ENCODE measurements at places on chromosomes 7 and 10.
A peak's percentile ranks its signal among the peaks of the same experiment; 100 is the strongest.

DNA sequence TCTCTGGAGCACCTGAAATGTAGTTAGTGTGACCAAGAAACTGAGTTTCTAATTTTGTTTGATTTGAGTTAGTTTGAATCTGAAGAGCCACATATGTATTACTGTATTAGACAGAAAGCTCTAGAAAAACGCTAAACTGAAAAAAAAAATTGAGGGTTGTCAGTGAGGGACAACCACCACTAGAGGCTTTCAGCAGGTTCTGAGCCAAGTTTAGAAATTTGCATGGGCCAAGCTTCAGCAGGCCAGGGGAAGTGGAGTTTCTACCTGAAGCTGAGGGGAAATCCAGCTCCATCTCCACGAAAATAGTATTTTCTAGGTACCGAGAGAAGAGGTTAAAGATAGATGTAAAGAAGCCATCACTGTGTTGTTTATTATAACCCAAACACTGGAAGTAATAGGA lies 77.9 kb upstream of the PLXNA4 start:
- no peak for DNase-seq

- DNase-seq = peak; percentile 49
Observed at GRCh38 chr7:155069992-155070751, at the start of gene HTR5A. Gene HTR5A, plus strand, starts transcription at chr7:155070324. Its CDS starts 576 bp downstream, at chr7:155070900.

DNA sequence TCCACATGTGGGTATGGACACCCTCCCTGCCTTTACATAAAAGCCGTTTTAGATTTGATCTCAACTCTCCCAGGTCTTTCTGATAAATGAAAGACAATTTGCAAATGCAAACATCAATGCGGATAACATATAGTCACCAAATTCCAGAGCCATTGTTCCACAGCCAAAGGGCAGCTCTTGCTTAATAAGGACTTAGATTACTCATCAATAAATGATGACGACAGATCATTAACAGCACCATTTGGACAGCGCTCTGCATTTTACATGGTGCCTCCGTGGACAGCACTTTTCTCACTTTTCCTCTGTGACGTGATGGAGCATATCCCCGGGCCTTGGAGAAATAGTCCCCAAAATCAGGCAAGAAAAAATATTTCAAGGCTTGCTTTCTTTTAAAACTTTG lies 370.3 kb upstream of the CELF2 start:
- DNase-seq = no peak

DNA sequence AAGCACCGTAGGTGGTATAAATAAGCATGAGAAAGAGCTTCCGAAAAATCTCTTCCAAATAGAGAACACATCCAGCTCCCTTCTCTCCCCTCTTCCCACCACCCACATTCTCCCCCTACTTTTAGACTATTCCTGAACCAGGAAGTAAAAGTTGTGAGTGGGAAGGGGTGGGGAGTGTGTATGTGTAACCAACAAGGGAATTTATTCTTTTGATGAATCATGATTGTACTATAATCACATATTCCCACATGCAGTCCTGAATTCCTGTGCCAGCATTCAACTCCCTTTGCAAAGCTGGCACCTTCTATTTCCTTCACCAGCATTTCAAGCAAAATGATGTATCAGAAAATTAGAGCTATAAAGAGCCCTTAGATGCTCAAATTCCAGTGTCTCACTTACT lies 230.6 kb upstream of the CHRM2 start:
- DNase-seq = no peak

DNA sequence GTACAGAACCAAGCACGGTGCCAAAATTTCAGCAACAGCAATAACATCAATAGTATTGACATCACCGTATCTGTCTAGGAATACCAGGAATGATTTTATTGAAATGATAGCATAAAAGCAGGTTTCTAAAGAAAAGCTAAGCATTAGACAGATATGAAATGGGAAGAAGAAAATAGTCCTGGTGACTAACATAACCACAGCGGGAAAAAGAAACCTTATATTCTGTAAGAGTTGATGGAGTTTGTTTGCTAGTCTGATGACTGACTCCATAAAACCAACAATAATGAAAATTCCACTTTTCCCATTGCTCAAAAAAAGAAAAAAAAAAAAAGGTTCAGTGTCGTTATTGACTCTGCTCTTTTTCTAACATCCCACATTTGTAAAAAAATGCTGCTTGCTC lies 668.3 kb downstream of the IPMK start:
- no peak for DNase-seq
